Stimulated activated CD4-positive, alpha-beta T cell treated with anti-CD3 and anti-CD28 coated beads, Interleukin-1b, Interleukin-23, amount 100 ng/mL, for 1 hour (primary cell): ENCODE measurements at places on chromosomes 6 and 20.
A peak's percentile ranks its signal among the peaks of the same experiment; 100 is the strongest.

GRCh38 chr6:170031684-170032121, 259.2 kb downstream of the DLL1 start:
- DNase-seq = no peak

GRCh38 chr20:24785141-24786110, 163.6 kb upstream of the CST7 start:
- no peak for DNase-seq

GRCh38 chr20:35347011-35347410, 54.8 kb upstream of the FAM83C start:
- no peak for DNase-seq

DNA sequence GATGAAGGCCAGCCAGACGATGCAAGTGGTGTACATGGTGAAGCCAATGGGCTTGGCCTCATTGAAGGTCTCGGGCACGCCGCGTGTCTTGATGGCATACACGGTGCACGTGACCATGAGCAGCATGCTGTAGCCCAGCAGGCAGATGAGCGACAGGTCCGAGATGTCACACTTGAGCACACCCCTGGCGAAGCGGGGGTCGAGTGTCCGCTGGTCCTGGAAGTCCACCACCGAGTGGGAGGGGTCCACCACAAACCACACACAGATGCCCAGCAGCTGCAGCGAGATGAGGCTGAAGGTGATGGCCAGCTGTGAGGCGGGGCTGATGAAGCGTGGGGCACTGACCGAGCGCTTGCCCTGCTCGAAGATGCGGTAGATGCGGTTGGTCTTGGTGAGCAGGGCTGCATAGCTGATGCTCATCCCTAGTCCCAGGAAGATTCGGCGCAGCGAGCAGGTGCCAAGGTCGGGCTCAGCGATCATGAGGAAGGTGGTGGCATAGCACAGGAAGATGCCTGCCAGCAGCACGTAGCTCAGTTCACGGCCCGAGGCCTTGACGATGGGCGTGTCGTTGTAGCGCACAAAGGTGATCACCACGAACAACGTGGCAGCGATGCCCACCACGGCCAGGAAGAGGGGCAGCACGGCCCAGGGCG, 110.1 kb downstream of the GRM4 start:
- DNase-seq = no peak

DNA sequence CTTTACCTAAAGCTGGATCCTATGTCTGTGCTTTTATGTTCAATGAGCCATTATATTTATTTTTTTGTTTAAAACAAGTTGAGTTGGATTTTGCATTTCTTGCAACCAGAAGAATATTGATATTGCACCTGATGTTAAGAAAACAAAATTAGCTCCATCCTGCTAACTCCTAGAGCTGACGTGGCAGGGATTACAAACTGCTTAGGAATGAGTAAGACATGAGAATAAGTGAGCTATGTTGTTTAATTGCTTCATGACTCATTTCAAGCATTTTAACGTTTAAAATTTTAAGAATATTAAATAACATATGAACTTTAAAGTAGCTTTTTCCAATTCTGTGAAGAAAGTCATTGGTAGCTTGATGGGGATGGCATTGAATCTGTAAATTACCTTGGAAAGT, 663.5 kb downstream of the EPM2A start:
- no peak for DNase-seq

- DNase-seq = no peak
These were observed 262.3 kb downstream of the ZNF217 start for GRCh38 chr20:53331151-53331973.

- no peak for DNase-seq
These were observed 158.8 kb downstream of the DST start for GRCh38 chr6:56483929-56484328.

- DNase-seq = no peak
These were observed 48.5 kb downstream of the MYH7B start for GRCh38 chr20:35004051-35004725.

DNA sequence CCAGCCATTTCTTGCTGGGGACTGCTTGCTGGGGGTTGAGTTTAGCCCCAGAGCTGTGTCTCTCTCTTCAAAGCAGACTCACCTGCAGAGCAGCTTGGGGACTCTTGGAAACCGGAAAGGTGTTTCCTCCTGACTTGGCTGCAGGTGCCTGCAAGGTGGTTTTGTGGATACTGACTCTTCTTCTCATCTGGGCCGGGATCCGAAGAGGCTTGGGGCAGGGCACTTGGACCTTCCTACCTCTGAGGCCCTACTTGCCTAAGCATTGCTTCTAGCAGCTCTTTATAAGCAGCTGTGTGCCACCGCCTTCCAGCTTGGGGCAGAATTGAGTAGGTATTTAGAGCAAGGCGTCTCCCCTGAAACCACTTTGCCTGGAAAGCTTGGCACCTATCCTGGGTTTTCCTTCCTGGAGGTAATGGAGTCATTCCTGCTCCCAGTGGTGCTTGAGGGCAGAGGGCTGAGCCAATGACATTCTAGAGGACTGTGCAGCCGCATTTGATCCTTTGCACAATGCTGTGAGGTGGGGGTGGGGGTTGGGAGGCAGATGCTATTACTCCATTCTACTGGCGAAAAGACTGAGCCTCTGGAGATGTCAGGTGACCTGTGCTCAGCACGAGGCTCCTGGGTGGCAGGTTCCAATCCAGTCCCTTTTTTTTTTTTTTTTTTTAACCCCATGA, 3.4 kb upstream of the CTSZ start:
- DNase-seq = no peak

- no peak for DNase-seq
These were observed 140.4 kb upstream of the SLC24A3 start for GRCh38 chr20:19071902-19072498.

DNA sequence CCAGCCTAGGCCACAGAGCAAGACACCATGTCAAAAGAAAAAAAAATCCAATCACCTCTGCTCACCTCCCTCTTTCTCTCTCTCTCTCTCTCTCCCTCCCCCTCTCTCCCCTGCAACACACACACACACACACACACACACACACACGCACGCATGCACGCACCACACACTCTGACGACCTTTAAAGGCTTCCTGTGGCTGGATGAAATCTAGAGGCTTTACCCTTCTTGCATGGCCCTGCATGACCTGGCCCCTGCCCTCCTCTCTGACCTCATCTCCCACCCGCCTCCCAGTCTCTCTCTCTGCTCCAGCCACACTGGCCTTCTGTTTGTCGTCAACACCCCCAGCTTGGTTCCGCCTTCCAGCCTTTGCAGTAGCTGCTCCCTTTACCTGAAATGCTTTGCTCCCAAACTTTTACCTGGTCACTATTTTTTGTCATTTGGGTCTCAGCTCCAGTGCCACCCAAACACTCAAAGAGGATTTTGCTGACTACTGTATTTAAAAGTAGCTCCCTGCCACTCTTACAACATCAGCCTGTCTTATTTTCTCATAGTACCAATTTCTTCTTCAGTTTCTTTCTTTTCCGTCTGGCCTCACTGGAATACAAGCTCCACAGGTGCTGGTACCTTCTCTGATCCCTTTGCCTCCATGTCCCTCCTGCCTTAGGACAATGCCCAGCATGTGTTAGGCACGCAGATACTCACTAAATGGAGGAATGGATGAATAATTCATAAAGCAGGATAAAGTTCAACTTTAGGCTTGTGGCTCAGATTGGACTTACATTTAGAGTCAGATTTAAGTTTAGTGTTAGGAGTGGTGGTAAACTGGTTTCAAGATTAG, 4.3 kb upstream of the LTA start:
- no peak for DNase-seq

DNA sequence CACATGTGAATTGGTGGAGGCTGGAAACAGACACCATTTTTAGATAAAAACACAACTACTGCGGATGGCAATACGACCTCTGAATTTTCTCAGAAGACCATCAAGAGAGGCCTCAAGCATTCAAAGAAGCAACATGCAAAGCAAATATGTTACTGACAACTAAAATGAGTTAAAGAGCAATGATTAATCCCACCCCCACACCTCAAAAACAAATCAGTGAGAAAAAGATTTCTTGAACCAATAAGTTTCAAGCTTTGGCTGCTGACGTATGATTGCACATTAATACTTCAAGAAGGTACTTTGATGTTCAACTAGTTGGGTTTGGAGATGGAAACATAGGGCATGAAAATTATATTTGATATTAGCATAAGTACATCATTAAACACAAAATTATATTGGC, 982 bp downstream of the MMUT start:
- no peak for DNase-seq

DNA sequence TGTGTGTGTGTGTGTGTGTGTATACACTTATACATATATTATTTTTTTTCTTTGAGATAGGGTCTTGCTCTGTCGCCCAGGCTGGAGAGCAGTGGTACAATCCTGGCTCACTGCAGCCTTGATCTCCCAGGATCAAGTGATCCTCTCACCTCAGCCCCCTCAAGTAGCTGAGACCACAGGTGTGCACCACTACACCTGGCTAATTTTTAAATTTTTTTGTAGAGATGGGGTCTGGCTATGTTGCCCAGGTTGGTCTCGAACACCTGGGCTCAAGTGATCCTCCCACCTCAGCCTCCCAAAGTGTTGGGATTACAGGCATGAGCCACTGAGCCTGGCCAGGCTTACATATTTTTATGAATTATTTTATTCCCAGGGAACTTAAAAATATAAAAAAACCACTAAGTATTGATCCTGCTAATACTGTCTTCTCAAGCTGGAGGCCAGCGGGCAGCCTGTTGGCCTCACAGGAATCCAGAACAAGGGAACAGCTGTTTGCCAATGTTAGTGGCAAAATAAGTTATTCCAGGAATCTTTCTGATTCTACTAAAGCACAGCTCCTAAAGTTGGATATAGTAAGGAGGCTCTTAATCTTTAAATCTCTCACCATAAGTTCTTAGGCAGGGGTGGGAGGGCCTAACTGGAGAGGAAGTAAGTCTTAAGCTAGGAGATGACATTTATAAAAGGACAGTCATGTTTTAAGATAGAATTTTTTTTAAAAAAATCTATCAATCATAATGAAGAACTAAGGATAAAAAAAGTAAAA, 135.5 kb upstream of the NUP153 start:
- DNase-seq = no peak

- no peak for DNase-seq
These were observed 32.9 kb downstream of the COX4I2 start for GRCh38 chr20:31670371-31671228.

- DNase-seq = peak; percentile 71
These were observed 29.1 kb upstream of the SERPINB9 start for GRCh38 chr6:2931970-2932748.

- no peak for DNase-seq
These were observed 581.8 kb upstream of the MMS22L start for GRCh38 chr6:97864826-97865225.

DNA sequence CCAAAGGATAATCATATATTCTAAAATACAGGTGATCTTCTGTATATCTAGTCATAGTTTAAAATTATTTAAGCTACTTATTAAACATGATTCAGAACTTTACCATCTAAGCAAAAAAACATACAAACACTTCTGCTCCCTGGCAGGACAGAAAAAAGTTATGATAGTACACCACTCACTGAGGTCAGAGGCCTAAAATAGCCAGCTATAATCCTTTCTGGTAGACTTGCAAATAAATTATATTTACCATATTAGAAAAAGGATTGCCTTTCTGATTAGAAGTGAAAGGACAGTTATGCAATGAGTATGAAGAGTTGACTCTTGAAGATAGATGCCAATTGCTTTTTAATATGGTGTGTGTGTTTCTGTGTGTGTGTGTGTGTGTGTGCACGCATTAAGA, 207.4 kb downstream of the BMP2 start:
- no peak for DNase-seq

- DNase-seq = no peak
These were observed 2.8 kb downstream of the ACSS1 start for GRCh38 chr20:25054995-25055629.
